ENCODE measurements at places on chromosomes 16 and 17. TPM values are rescaled to one million over a fixed set of nuclear protein-coding genes. Genes with fewer than 3 reads are reported as not detected.

Gene HOXB6
- total RNA-seq = not detected

Gene GDPD3
- total RNA-seq = 14.3 TPM

Gene MYL11
- 1.7 TPM for total RNA-seq

Gene TBX6
- 3.0 TPM for total RNA-seq

Gene SNX20
- total RNA-seq = 76.3 TPM

Gene EVI2B
- 88.5 TPM for total RNA-seq

Gene KRT27
- not detected for total RNA-seq

Gene TMC7
- not detected for total RNA-seq

Gene SP6
- total RNA-seq = 0.22 TPM

Gene ZG16
- total RNA-seq = not detected

Gene CFAP119
- total RNA-seq = 4.4 TPM

Gene MMP28
- total RNA-seq = 0.75 TPM

Gene KRT17
- total RNA-seq = not detected

Gene MYH2
- total RNA-seq = not detected

Gene RNF151
- total RNA-seq = not detected

Gene CACNG3
- not detected for total RNA-seq

Gene TBC1D28
- total RNA-seq = not detected

Gene BRIP1
- total RNA-seq = 20.1 TPM

Gene SRL
- not detected for total RNA-seq

Gene KIF2B
- not detected for total RNA-seq

Gene MARVELD3
- not detected for total RNA-seq

Gene KRTAP2-1
- not detected for total RNA-seq

Gene ALDH3A1
- total RNA-seq = not detected

Gene TBX2
- total RNA-seq = not detected

Gene EMP2
- not detected for total RNA-seq

Gene ARMC5
- 12.9 TPM for total RNA-seq

Gene CDH1
- 0.51 TPM for total RNA-seq

Gene OTOP2
- not detected for total RNA-seq

Gene TUBG2
- 17.0 TPM for total RNA-seq

Gene STX1B
- 3.5 TPM for total RNA-seq

Measured in activated naive CD8-positive, alpha-beta T cell treated with anti-CD3 and anti-CD28 coated beads, Interleukin-2, amount 10 ng/mL, durations not matched to agents 7 days and 5 days (primary cell).